Right renal cortex interstitium (tissue), 3 donors: ENCODE measurements at places on chromosomes 1 and 21.

DNA sequence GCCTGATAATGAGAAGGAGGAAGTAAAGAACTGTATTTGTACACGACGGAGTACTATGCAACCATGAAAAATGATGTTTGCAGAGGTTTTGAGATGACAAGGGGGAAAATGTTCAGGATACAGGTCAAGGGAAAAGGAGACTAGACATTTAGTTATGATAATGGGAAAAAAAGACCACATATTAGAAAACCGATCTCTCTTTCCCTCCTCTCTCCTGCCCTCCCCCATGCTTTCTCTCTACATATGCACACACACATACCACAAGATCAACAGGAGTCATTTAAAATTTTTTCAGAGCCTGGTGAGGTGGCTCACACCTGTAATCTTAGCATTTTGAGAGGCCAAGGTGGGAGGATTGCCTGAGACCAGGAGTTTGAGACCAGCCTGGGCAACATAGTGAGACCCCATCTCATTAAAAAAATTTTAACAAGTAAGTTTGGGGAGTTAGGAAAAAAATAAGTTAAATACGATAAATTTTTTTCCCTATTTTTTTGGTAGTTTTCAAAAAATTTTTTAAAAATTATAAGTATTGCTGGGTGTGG, 44.5 kb downstream of the ECE1 start:
- DNase-seq = no peak

DNA sequence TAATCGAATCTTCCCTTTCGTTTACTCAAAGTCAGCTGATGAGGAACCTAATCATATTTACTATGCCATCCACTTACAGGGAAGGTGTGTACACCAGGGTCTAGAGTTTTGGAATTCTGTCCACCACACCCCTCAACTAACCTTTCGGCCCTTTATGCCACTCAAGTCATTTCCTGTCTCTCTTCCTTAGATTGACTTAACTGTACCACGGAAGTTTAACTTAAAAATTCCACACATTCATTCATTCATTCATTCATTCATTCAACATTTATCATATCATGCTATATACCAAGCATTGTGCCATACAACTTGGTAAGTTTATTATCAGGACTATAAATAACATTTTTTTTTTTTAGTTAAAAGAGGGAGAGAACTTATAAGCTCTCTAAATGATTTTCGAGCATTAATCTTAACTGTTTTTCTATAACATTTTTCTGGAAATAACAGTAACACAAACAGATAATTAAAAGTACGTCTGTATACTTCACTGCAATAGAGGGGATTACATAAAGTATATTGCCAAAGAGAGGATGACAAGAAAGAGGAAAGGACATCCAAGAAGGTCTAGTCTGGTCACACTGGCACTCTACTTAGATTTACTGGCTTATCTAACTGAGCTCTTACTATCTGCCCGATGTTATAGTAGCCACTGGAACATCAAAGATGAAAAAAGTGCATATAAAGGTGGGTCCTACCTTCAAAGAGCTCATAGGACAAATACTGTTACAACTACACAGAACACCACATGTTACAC, 243.7 kb downstream of the PBX1 start:
- DNase-seq = no peak

DNA sequence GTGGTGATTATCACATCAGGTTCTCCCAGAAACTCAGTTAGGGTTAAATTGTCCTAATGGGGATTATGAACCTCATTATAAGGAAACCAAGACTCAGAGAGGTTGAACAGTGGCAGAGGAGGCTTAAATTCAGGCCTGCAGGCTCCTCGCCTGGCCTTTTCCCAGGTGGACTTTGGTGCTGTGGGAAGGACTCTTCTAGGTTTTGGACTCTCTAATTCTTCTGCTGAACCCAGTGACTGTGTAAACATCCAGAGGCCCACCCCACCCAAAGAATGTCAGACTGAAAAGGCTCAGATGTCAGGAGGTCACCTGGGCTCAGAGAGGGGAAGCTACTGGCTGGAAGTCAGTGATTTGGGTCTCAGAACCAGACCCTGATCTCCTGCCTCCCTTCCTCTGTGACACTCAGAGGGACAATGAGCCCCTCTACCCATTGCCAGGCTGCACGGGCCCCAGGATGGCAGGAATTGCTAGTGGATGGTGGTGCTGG, 2.5 kb downstream of the ZNF362 start:
- no peak for DNase-seq

- DNase-seq = no peak
These were observed 322.6 kb downstream of the HHIPL2 start for GRCh38 chr1:222225316-222225691.

DNA sequence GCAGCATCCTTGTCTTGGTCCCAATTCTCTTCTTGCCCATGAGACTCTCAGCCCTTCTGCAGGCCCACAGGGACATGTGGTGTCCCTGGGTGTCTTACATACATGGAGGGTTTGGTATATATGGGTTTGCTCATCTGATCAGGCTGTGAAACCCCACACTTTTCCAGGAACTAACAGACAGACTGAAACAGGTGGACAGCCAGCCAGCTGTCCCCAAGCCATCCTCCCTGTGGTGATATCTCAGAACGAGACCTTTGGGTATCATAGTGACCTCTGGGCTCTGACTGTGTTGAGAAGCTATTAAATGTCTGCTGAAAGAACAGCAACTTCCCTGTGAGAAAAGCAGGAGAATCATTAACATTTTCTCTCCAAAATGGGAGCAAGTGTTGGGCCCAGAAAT, 115.5 kb upstream of the PAXBP1 start:
- DNase-seq = no peak

DNA sequence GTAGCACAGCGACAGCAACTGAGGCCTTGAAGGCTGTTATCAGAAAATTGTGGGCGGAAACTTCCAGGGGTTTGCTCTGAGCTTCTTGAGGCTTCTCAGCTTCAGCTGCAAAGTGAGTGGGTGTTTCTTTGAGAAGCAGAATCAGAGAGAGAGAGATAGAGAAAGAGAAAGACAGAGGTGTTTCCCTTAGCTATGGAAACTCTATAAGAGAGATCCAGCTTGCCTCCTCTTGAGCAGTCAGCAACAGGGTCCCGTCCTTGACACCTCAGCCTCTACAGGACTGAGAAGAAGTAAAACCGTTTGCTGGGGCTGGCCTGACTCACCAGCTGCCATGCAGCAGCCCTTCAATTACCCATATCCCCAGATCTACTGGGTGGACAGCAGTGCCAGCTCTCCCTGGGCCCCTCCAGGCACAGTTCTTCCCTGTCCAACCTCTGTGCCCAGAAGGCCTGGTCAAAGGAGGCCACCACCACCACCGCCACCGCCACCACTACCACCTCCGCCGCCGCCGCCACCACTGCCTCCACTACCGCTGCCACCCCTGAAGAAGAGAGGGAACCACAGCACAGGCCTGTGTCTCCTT, at the start of gene FASLG:
TSS of gene FASLG (plus strand) at position 233 of the 583 bp plus-strand sequence. CDS start at position 332, 99 bp downstream.
- no peak for DNase-seq

GRCh38 chr1:179767996-179768395, 24.9 kb downstream of the FAM163A start:
- no peak for DNase-seq

DNA sequence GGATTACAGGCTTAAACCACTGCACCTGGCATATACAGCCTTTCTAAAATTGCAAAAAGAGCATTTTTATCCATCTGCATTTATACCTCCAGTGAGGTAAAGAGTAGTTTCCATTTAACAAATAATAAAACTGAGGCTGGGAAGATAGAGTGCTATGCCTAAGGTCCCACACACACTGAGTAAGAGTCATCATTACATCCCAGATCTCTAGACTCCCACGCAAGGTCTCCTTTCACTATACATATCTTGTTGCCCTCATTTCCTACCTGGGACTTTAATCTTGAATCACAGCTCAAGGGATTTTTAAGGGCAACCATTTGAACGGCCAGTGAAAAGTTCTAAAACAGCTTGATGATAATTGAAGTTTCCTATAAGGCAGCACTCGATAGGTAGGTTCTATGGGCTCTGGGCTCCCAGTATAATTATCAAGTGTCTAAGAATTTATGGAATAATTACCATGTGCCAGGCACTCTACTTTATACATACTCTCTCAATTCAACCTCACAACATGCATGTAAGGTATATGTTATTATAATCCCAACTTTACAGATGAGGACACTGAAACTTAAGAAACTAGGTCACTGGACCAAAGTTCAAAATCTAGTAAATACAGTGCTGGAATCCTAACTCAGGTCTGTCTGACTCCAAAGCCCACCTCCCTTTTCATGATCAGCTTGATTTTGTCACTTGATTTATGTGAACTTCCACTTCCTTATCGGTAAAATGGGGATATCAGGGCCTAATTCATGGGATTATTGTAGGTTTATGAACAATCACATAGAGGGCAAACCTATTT, 23.3 kb upstream of the EPS15 start:
- no peak for DNase-seq

DNA sequence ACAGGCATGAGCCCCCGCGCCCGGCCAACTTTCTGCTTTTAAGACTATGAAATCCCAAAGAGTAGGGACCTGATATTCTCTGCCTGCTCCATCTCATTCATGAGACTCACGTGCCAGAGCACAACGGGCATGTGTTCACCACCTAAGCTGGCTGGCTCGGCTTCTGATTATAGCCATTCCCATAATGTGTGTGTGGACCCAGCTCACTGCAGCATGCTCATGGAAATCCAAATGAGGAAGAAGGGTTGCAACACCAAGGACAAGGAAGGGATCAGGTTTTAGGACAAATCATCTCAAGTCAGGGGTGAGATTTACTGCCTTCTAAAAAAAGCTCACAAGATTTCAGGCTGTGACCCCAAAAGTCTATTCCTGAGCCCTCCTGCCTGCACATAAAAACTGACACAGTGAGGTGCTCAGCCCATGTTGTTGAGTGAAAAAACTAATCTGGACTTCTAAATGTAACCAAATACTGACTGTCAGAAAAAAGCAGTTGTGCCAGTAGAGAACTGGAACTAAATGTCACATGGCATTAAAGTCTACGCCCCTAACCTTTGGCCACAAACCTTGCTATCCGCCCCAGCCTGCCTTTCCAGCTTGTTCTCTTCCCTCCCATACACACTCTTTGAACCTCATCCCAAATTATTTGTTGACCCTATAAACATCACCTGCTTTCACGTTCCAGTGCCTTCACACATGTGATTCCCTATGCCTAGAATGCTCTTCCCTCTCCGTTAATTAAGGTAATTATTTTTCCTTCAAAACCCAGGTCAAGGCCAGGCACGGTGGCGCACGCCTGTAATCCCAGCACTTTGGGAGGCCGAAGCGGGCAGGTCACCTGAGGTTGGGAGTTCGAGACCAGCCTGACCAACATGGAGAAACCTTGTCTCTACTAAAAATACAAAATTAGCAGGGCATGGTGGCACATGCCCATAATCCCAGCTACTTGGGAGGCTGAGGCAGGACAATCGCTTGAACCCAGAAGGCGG, 9.1 kb upstream of the COA7 start:
- no peak for DNase-seq

DNA sequence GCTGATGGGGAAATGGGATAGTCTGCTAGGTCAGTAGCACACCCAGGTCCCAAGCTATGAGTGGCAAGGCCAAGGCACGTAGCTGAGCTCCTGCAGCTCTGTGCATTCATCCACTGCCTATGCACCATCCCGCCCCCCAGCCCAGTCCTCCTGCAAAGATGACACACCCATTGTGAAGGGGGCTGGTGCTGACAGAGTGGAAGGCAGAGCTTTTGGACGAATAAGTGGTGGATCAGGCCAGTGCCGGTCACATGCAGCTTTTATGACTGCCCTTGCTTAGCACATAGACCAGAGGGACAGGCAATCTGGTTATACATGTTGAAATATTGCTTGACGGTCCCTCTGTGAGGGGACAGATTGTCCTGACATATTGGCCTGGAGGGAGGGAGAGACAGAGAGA, 494.3 kb downstream of the PTPRU start:
- DNase-seq = no peak

DNA sequence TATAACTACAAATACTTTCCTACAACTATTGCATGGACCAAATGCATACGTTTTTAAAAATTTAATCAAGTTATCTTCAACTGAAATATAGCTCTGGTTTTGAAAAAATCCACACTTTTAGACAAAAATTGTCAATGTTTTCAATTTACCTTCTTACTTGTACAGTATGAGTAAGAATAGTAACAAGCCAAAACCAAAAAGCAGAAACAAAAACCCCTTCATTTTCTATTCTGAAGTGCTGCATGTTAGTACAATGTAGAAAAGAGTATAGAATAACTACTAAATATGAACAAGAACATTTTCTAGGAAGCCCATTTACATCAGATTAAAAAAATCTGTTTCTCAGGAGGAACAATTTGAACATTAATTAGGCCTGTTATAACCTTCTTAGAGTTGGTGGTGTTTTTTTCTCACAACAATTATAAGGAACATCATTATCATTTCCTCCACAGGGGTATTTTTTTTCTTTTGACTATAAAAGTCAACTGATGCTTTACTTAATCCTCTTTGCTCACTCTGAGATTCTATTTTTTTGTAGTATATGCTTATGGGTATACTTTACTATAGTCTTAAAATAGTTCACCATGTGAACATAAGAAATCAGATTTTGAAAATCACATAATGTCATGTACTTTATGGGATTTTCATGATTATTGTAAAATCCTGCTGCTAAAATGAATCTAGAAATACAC, 475.4 kb downstream of the PTBP2 start:
- DNase-seq = no peak

GRCh38 chr21:45405819-45406762, 1.1 kb downstream of the COL18A1 start:
- no peak for DNase-seq

GRCh38 chr1:242432491-242433095, 91.9 kb downstream of the PLD5 start:
- no peak for DNase-seq

DNA sequence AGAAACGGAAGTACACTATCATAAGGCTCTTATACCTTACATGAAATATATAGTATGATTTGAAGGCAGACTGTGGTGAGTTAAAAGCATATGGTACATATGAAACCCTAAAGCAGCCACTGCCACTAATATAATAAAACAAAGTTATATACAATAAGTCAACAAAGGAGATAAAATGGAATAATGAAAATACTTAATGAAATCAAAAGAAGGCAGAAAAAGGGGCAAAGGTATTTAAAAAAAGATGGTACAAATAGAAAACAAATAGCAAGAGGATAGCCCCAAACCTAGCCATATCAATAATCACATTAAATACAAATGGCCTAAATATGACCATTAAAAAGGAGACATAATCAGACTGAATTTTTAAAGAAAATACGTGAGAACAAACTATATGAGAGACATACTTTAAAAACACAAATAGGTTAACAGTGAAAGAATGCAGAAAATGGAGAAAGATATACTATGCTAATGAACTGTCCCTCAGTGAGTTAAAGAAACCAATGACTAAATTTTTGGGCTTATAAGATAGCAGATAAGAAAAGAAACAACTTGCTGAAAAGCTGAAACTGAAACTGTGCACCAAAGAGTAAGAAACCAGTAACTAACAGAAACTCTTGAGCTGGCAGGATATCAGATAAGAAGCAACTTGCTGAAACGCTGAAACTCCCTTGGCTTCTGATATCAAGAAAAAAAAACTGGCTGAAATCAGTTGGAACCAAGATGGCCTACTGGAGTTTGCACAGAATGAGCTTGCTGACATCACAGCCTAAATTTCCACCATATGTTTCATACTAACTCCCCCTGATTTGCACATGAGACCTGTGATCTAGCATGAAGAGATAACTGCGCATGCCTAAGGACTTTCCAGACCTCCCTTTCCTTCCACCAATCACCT, 44.3 kb upstream of the IL10 start:
- no peak for DNase-seq

- DNase-seq = no peak
These were observed 17.3 kb upstream of the IRF2BP2 start for GRCh38 chr1:234627009-234627950.
